ENCODE measurements at places on chromosomes 3 and 15.

DNA sequence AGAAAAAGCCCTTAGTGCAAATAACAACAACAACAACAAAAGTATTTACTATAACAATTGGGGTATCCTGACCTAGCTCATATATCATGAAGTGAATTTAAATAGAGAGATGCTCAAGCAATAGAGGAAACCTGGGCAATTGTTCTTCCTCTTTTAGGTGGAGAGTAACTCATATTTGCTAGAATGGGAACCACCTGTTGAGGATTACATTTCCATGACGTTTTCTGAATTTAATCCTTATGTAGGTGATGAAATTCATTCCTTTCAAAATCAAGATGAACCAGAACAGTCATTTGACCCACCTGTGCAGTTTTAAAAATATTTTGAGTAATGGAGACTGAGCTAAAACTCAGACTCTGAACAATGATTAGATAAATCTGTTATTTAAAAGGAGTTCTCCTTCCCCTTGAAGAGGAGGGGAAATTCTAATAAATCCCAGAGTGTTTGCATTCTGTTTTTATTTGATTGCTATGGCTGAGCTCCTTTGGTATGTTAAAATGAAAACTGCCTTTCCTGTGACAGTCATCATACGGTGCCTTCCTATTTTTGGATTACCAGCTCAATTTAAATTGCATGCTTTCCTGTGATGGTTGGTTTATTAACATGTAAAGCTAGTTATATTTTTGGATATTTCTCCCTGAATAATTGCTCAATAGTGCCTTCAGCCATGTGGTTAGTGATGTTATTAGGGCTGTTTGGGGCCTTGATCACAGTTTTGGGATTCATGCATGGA lies 24.3 kb downstream of the VPS8 start:
- DNase-seq = no peak

- DNase-seq = no peak
Measured at GRCh38 chr3:183815563-183815940, 9.8 kb downstream of the MAP6D1 start.

DNA sequence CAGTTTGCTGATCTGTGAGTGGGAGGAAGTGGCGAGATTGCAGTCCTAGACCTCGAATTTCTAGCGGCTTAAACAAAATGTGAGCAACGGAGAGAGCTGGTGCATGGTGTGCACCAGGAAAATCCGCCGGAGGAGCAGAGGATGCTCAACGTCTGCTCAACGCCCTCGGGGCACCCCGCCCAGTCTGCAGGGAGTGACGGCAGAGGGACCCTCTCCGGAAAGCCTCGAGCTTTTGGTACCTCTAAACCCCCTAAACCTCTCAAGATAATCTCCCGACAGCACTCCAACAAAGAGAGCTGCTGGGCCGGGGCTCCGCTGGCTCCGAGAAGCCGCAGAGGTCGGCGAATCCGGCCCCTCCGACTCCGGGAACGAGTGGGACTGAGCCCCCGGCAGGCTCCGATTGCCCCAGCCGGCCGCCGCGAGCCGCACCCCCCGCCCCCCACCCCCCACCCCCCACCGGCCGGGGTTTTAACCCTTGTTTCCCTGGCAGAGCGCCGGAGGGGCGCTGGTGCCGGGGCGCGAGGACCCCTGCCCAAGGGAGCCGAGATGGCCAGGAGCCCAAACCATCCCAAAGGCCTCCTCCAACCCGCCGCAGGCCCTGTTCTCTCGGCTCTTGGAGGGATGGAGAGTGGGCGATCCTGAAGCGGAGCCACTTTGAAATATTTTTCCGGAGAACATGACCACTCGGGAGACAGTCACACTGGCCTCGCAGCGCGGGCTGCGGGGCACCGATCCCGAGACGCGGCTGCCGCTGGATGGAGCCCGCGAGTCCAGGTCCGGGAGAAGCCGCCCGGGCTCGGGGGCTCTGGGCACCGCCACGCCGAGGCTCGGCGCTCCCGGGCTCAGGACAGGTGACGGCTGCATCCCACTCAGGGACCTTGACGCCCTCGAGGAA lies 1.5 kb downstream of the MEGF11 start:
- DNase-seq = peak; percentile 25

DNA sequence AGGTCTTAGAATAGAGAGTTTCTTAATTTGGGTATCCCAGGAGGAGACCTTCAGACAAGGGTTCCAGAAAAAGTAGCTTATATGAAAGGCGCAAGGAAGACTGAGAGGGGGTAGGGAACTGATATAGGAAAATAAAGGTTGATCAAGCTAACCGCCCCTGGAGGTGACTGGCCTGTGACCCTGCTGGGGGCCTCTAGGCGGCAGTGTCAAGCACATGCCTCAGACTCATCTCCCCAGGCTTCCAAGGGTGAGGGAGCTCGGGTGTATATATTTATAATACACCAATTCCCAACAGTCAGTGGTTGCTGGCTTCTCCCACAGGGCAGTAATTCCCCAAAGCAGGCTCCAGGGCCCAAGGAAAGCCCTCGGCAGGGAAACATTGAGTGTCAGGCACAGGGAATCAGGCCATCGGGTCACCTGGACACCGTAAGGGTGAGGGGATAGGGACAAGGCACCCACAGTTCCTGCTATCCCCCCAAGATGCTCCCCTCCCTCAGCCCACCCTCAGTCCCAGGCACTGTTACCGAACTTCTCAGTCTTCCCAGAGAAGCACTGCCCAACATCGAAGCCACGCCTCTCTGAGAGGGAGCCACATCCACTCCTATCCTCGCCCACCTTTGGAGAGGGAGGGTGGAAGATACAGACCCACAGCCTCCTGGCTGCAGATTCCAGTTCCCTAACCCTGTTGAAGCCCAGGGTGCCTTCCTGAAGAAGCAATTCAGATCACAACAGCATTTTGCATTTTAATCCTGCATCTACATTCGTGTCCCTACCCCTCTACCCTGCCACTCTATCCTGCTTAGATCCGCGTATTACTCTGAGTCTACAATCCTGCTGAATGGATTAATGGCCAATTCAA lies 19.5 kb upstream of the CAV3 start:
- no peak for DNase-seq

DNA sequence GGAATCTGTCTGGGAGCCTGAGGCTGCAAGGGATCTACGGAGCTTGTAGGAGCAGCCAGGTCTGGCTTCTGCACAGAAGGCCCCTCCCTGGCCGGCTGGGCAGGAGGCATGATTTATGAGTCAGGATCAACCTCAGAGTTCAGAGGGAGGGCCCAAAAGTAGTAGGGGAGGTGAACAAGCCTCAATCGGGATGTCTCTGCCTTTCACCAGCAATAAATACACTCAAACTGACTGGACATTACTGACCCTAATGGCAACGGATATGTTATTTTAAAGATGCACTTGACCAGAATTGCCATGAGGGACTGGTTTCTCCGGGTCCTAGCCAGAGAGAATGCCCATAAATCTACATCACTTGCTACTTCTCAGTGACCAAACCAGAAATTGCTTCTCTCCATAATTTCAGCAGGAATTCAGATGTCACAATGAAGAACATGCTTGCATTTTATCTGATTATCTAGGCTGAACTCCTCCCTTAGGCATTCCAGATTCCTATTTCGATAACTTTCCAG lies 109.6 kb upstream of the LMOD3 start:
- DNase-seq = peak; percentile 72

DNA sequence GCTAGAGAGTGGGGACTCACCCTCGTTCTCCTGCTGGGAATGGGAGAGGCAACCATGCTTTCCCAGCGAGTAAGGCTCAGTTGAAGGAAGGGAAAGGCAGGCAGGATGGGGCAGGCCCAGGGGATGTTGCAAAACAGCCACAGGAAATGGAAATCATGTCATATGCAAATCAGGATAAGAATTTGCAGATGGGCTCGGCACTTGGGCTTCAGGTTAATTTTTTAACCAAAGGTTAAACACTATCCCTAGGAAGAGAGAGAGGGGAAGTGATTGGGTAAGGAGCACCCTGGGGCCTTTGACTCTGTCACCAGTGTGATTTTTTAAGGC lies 14.6 kb upstream of the PLA2G4E start:
- peak; percentile 80 for DNase-seq

- DNase-seq = no peak
Measured at GRCh38 chr3:187896646-187897045, 151.4 kb upstream of the BCL6 start.

DNA sequence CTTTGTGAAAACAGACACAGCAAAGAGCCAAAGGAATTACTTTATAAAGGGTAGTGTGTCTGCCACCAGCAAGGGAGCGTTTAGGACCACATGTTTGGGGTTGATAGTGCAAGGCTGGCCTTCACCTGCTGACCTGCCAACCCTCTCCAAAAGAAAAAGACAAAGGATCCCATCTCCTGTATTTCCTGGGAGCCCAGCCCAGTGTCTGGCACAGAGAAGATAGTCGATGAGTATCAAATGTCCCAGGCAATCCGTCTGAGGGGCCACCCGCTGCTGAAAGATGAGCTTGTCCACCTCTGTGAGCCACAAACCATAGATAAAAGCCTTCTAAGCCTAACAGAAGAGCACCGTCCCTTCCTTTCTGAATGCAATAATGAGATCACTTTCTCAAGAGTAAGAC lies 154.8 kb upstream of the CTNNB1 start:
- DNase-seq = no peak

DNA sequence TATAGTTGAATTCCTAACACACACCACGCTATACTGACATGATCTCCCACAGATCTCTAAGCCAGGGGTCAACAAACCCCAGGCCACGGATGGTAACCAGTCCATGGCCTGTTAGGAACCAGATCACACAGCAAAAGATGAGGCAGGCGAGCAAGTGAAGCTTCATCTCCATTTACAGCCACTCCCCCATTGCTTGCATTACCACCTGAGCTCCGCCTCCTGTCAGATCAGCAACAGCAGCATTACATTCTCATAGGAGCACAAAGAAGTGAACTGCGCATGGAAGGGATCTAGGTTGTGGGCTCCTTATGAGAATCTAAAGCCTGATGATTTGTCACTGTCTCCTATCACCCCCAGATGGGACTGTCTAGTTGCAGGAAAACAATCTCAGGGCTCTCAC lies 2.7 kb downstream of the PDCD7 start:
- no peak for DNase-seq

DNA sequence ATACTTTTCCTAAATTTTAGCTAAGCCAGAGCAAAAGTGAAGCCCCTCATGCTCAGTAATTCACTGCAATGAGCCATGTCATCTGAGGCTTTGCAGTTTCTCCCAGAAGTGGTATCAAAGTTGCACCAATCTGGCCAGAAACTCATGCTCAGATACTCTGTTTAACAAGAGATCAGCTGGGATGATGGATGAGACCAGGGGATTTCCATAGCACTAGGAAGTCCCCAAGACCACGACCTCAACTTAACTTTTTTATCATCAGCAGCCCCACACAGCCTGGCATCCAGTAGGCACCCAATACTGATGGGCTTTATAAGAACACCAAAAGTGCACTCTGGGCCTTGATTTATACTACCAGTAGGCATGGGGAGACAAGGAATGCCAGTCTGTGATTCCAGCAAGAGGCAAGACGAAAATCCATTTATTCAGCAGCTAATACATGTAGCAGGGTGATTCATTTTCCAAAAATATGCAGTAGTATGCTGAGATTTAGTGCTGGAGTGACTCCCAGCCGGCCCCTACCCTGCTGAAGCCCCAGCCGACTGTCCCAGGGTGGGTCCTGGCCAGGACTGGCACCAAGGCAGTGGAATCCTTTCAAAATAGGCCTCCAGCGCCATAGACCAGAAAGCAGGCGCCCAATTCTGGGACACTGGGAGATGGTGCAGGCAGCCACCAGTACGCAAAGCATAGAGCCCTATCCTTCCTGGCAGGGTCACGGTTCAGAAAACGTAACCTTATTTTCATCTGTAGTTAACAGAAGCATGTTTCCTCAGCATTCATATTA lies 612 bp upstream of the LDHAL6B start:
- no peak for DNase-seq

DNA sequence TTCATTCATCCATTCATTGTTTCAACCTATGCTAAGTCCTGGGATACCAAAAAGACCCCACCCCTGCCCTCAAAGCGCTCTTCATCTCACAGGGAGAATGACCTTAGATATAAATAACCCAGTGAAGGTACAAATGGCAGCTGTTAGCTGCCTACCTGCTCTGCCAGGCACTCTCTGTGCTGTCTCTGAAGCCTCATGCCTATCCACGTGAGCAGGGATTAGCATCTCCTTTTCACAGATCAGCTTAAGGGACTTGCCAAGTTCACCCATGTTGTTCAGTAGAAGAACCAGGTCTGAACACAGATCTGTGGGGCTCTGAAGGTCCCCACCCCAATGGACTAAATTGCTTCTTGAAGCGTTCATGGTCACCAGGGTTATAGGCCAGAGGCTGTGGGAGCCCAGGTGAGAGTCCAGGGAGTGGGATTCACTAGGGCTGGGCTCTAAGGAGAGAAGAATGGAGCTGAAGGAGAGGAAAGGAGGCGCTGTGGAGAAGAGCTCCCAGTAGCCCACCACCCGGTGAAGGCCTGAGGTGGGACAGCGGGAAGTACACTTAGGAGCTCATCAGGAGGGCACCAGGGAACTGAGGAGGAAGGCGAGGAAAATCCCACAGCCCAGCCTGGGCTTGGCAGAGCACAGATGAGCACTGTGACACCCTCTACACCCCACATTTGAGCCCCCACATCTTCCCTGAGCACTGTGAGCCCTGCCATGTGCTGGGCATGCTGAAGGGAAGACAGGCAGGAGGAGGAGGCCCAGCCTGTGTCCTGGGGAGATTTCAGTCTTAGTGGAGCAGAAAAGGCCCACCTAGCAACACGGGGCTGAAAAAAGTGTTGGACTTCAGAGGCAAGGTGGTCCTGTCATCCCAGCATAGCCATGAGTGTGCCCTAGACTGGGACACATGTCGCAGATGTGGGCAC lies 20.4 kb downstream of the RBP1 start:
- no peak for DNase-seq

DNA sequence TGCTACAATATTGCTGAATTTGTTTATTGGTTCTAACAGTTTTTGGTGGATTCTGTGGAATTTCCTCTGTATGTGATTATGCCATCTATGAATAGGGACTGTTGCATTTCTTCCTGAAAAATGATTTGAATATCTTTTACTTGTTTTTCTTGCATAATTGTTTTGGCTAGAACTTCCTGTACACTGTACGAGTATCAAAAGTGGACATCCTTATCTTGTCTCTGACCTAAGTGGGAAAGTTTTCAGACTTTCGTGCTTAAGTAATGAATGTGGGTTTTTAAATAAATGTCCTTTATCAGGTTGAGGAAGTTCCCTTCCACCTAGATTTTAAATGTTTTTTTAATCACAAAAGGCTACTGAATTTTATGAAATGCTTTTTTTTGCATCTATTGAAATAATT lies 203.8 kb upstream of the ATP10A start:
- DNase-seq = no peak

DNA sequence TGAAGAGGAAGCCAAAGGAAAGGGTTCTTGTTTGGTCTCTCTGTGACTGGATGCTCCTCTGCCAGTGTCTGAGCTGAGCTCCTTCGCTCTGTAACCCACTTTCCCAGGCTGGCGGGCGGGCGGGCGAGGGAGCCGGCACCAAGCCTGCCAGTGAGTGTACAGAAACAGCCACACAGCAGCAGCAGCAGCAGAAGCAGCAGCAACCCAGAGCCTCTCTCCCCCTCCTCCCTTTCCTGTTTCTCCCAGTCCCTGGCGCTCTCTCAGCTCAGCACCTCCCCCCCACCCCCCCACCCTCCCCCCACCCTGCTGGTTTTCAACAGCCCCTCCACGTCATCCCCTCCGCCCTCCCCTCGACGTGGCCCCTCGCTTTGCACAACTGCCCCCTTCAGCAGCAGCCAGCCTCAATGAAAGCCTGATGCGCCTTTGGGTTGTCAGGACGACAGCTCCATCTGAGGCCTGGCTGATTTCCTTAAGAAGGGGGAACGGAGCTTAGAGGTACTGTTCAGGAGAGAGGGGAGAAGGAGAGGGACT lies at the start of gene LSAMP:
LSAMP (minus strand) TSS at position 177 of the 531 bp plus-strand sequence.
- no peak for DNase-seq

- no peak for DNase-seq
Measured at GRCh38 chr3:170383567-170383966, 26.1 kb downstream of the SKIL start.

GRCh38 chr3:10356461-10356981 lies 35.6 kb upstream of the SEC13 start:
- no peak for DNase-seq
